Naive thymus-derived CD4-positive, alpha-beta T cell (primary cell): ENCODE measurements at places on chromosomes 2 and 18. TPM values are rescaled to one million over a fixed set of nuclear protein-coding genes. Genes with fewer than 3 reads are reported as not detected.

GRCh38 chr2:144015036-144015435 lies 504.9 kb downstream of the ZEB2 start:
- H3K4me3 ChIP-seq, result no peak overlapping the region
- no peaks in the 10 kb centered on the region for H3K4me1 ChIP-seq
- no peaks in the 10 kb centered on the region for H3K36me3 ChIP-seq
- no peak for DNase-seq
- no peaks in the 10 kb centered on the region for H3K27me3 ChIP-seq
- no peak overlapping the region for H3K27ac ChIP-seq

GRCh38 chr2:242056785-242057184 lies 187.3 kb downstream of the RTP5 start:
- no peaks in the 10 kb centered on the region for H3K36me3 ChIP-seq
- no peak overlapping the region for H3K4me3 ChIP-seq
- no peak for DNase-seq
- no peak overlapping the region for H3K27ac ChIP-seq

SATB2 gene
- total RNA-seq, result 0.96 TPM

ASXL3 gene
- total RNA-seq, result not detected

FSIP2 gene
- total RNA-seq, result 0.58 TPM

DNA sequence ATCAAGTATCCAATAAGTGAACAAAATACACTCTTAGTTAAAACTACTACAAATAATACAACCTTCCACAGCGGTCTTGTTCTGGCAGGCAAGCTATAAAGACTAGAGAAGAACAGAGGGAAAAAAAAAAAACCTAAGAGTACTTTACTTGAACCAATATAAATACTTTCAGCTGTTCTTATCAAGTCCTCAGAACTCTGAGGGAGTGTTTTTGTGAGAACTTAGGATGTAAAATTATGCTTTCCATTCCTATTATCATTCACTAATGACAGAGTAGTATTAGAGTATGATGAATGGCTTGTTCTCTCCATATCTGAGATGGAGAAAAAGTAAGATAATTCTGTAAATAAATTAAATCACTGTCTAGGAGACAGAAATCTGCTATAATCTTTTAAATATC lies 68.3 kb downstream of the ATL2 start:
- no peaks in the 10 kb centered on the region for H3K27me3 ChIP-seq
- H3K4me3 ChIP-seq, result no peak overlapping the region

GRCh38 chr2:16334886-16335603 lies 330.6 kb downstream of the CYRIA start:
- H3K27me3 ChIP-seq, result no peaks in the 10 kb centered on the region
- no peaks in the 10 kb centered on the region for H3K4me1 ChIP-seq
- no peak overlapping the region for H3K4me3 ChIP-seq
- no peak overlapping the region for H3K27ac ChIP-seq
- no peak for DNase-seq

GRCh38 chr2:36708041-36708741 lies 11.7 kb downstream of the VIT start:
- H3K36me3 ChIP-seq, result no peaks in the 10 kb centered on the region
- H3K4me1 ChIP-seq, result no peaks in the 10 kb centered on the region
- H3K4me3 ChIP-seq, result no peak overlapping the region
- peaks cover 3% of the 10 kb centered on the region for H3K27me3 ChIP-seq
- DNase-seq, result no peak
